ENCODE measurements at places on chromosomes 4 and X.

- H3K4me3 ChIP-seq: no peak overlapping the region
- DNase-seq: no peak
- no peaks in the 10 kb centered on the region for H3K4me1 ChIP-seq
- no peaks in the 10 kb centered on the region for H3K27me3 ChIP-seq
These were observed 39.2 kb upstream of the MSX1 start for GRCh38 chr4:4820261-4820660.

- no peaks in the 10 kb centered on the region for H3K36me3 ChIP-seq
- DNase-seq: no peak
- H3K4me3 ChIP-seq: no peak overlapping the region
- H3K4me1 ChIP-seq: no peaks in the 10 kb centered on the region
These were observed 20.2 kb upstream of the MRFAP1 start for GRCh38 chr4:6620296-6620695.

DNA sequence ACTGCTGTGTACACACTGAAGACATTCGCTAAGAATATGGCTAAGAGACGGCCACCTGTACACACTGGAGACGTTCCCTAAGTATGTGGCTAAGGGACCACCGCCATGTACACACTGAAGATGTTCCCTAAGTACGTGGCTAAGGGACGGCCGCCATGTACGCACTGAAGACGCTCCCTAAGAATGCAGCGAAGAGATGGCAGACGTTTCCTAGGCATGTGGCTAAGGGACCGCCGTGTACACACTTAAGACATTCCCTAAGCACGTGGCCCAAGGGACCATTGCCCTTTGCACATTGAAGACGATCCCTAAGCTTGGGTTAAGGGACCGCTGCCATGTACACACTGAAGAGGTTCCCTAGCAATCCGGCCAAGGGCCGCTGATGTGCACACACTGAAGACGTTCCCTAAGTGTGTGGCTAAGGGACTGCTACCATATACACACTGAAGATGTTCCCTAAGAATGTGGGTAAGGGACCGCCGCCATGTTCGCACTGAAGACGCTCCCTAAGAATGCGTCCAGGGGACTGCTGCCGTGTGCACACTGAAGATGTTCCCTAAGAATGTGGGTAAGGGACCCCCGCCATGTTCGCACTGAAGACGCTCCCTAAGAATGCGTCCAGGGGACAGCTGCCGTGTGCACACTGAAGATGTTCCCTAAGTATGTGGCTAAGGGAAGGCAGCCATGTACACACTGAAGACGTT, 36.7 kb downstream of the DHRSX start:
- H3K4me3 ChIP-seq: no peak overlapping the region
- no peak for DNase-seq
- H3K27me3 ChIP-seq: no peaks in the 10 kb centered on the region
- no peaks in the 10 kb centered on the region for H3K4me1 ChIP-seq
- H3K27ac ChIP-seq: no peak overlapping the region
- H3K36me3 ChIP-seq: no peaks in the 10 kb centered on the region

DNA sequence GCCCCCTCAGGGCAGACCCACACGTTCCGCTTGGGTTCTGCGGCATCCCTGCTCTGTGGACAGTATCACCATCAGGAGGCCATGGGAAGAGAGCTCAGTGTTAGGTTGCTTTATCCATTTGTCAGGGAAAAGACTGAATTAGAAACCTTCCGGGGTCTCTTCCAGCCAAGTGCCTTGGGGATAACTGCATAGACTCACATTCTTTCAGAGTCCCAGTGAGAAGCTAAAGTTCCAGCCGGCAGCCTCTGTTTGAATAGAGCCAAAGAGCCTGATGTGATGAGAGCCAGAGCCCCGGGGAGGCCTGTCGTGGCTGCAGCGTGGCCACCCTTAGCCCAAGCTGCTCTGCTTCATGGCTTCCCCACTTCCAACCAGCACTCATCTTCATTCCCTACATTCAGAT, 85.2 kb downstream of the FHDC1 start:
- no peaks in the 10 kb centered on the region for H3K4me1 ChIP-seq
- H3K27ac ChIP-seq: no peak overlapping the region
- no peak for DNase-seq
- no peak overlapping the region for H3K4me3 ChIP-seq
- no peaks in the 10 kb centered on the region for H3K36me3 ChIP-seq

DNA sequence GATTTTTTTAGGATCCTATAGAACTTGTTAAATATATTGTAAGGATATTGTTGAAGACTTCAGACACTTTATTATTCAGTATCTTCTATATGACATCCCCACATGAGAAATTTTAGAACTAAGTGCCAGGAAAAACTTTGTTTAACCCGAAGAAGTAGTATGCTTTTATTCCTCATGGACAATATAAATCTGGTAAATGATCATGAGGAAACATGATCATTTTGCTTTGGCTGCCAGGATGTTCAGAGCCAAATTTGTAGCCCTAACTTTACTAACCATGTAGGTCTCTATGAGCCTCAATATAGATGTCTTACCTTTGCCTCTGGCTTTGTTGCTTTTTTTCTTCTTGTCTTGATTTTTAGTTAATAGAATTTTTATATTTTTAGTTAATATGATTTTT, 77.8 kb upstream of the TEX13D start:
- H3K4me3 ChIP-seq: no peak overlapping the region
- H3K27ac ChIP-seq: no peak overlapping the region
- H3K27me3 ChIP-seq: no peaks in the 10 kb centered on the region
- no peaks in the 10 kb centered on the region for H3K4me1 ChIP-seq
